ENCODE measurements at places on chromosomes 1 and 21. TPM values are rescaled to one million over a fixed set of nuclear protein-coding genes. Genes with fewer than 3 reads are reported as not detected.

DNA sequence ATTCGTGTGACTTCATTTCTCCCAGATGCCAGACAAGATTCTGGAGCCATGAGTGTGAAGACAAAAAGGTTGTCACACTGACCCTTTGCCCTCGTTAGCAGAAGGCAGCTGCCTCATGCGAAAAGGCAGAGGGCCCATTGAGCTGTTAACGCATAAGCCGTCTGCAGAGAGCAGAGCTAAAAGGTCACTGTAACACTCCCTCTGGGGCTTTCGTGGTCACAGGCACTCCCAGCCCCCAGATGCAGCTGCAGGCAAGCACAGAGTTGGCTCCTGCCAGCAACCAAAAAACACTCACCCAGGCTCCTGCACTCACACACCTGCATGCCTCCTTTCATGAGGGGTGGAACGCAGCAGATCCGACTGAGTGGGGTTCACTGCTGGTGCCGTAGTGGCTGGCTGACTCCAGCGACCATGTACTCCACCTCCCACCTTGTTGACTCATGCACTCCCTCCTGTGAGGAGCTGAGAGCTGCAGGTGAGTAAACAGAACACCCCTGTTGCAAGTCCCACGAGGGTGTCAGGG, 287.5 kb downstream of the SMYD3 start:
- no peak for DNase-seq

The EDN2 gene
- polyA plus RNA-seq, result 3.6 TPM

The CACNA1S gene
- 56.2 TPM for polyA plus RNA-seq

GRCh38 chr1:32884726-32885125, 1.6 kb upstream of the HPCA start:
- no peak for DNase-seq

GRCh38 chr1:165905853-165906252, 78.4 kb downstream of the UCK2 start:
- DNase-seq, result no peak

GRCh38 chr1:220894025-220894923, 15.0 kb downstream of the HLX start:
- no peak for DNase-seq

DNA sequence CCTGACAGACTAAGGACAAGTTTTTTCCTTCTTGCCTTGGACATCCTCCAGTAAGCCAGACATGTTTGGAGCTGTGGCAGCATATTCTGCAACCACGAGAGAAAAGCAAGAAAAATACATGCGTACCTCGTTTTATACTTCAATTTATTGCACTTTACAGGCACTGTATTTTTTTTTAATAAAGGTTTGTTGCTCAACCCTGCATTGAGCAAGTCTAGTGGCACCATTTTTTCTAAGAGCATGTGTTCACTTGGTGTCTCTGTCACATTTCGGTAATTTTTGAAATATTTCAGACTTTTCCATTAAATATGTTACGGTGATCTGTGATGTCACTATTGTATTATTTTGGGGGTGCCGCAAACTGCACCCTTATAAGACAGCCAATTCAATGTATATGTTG, 2.1 kb upstream of the SSX2IP start:
- no peak for DNase-seq

The SCNM1 gene
- 38.0 TPM for polyA plus RNA-seq

DNA sequence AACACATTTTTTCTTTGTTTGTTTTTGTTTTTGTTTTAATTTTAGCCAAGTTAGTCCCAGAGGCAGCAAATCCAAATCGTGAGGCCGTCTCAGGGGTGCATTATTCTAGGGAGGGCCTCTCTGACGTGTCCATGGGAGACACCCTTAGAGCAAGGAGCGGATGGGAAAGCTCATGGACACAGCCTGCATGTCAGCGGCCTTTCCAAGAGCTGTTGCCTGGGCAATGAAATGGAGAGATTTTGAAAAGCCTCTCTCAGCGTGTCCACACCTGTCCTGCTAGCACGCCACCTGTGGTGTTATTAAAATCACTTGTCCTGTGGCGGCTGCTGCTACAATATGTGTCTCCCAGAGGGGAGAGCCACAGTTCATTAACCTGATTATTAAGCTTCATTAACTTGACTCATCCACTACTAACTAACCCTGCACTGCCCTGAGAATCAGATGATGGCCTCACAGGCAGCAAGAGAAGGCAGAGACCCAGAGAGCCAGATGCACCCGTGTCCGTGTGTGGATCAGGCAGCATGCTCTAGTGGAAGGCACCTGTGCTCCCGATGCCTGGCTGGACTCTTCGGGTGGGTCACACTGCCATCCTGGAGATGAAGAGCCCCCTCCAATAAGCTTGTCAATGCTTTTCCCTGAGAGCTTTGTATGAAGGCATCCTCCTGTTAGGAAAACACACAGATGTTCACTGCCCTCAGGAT, 133.3 kb downstream of the PGBD5 start:
- DNase-seq, result no peak

The VASH2 gene
- polyA plus RNA-seq, result 40.6 TPM

Measured in muscle of back (tissue), 13 donors.